Hematopoietic multipotent progenitor cell (in vitro differentiated cells): ENCODE measurements at places on chromosomes 7 and 10. TPM values are rescaled to one million over a fixed set of nuclear protein-coding genes. Genes with fewer than 3 reads are reported as not detected.

Gene CYP2W1
- total RNA-seq = not detected

Gene PCLO
- 1.1 TPM for total RNA-seq

Gene IFIT1B
- total RNA-seq = under 0.01 TPM

Gene ZNF775
- 10.2 TPM for total RNA-seq

Gene ITPRID1
- not detected for total RNA-seq

Gene MTERF1
- total RNA-seq = 4.6 TPM

DNA sequence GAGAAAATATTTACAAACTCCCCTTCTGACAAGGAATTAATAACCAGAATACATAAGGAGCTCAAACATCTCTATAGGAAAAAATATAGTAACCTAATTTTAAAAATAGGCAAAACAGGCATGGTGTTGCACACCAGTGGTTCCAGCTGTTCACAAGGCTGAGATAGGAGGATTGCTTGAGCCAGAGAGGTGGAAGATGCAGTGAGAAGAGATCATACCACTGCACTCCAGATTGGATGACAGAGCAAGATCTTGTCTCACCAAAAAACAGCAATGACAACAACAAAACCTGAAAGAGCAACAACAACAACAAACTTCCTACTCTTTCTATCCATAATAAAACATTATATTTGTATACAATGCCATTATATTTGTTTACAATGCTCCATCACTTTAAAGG lies 304.4 kb upstream of the CNTNAP2 start:
- DNase-seq = no peak

- DNase-seq = no peak
These were observed 22.3 kb upstream of the SHH start for GRCh38 chr7:155834486-155835048.

DNA sequence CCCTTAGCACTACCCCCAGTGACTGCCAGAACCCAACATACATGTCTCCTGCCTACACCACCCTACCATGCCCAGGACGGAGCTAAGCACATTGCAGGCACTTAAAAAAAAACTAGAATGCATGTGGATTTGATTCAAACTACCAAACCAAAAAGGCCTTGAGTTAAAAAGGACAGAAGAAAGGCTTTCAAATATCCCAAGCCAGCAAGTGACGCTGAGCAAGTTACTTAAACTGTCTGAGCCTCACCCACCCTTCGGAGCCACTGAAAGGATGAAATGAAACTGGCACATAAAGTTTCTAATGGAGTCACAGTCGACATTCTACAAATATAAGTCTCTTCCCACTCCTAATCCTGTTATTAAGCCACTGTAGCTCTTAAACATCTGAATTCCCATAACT lies 1.8 kb downstream of the CPXM2 start:
- no peak for DNase-seq
